Neuronal stem cell (in vitro differentiated cells): ENCODE measurements at places on chromosomes 1 and 21.

GRCh38 chr1:63199706-63200335 is 122.5 kb upstream of the FOXD3 start:
- peak; percentile 61 for DNase-seq

DNA sequence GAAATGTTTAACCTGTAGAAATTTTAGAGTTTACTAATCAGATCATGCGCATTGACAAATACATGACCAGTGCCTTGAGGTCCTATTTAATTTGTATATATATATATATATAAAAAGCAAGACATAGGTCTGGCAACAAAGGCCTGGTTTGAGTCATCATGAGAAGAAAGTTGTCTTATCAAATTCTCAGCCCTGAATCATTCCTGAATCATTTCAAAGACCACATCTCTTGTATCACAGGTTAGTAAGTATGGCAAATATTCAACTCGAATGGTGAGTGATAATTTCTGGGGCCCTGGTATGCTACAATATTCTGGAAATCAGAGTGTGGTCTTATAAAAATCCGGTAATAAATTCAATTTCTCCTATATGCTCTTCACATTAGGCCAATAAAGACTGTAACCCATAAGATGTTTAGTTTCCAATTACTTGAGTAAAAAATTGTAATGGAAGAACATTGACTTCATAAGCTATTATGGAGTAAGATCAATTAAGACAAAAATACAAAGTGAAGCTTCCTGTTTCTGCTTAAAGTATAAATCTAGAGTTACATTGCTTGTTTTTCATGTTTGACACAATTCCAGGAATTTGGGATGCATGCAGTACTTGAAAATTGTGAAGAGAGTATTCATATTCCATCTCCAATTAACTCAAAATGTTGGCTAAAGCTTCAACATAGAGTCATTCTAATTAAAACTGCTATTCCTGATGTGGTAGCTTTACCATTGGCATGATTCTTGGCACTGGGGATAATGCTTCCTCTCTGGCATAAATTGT is 309.4 kb downstream of the BRINP3 start:
- no peak for DNase-seq

GRCh38 chr1:51986718-51987117 is 3.8 kb downstream of the RAB3B start:
- no peak for DNase-seq

GRCh38 chr1:178451529-178451928 is 45.2 kb downstream of the CLEC20A start:
- DNase-seq = no peak

GRCh38 chr1:78918157-78918556 is 88.4 kb downstream of the ADGRL4 start:
- DNase-seq = no peak

GRCh38 chr1:36846357-36846756 is 188.0 kb downstream of the GRIK3 start:
- peak; percentile 43 for DNase-seq

- DNase-seq = no peak
Observed at GRCh38 chr1:163147019-163147418, 55.7 kb downstream of the RGS5 start.

- no peak for DNase-seq
Observed at GRCh38 chr1:2508180-2508579, 18.2 kb downstream of the PANK4 start.

DNA sequence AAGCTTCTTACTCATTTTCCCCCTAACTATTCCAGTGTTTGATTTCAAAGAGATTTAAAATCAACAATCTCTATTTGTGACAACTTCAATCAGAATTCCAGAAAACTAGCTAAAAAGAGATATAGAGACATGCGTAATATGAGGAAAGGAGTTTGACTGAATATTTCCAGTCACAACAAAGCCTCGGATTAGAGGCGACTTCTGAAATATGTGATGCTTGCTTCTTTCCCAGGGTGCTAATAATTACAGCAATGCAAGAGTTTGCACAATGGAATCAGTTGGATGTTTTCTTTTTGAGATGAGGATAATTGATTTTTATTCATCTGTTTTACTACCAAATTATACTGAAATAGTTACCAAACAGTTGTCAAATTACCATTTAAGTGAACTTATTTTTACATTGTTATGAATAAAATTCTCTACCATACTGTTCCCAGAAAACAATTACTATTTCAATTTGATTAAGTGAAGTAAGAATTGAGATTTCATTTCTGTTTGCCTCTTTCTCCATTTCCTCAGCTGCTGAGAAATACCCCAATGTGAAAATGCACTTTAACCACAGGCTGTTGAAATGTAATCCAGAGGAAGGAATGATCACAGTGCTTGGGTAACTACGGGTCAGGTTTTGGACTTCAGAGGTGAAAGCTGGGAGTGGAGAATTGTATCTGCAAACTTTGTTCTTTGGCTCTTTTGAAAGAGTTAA is 28.1 kb downstream of the KMO start:
- no peak for DNase-seq

DNA sequence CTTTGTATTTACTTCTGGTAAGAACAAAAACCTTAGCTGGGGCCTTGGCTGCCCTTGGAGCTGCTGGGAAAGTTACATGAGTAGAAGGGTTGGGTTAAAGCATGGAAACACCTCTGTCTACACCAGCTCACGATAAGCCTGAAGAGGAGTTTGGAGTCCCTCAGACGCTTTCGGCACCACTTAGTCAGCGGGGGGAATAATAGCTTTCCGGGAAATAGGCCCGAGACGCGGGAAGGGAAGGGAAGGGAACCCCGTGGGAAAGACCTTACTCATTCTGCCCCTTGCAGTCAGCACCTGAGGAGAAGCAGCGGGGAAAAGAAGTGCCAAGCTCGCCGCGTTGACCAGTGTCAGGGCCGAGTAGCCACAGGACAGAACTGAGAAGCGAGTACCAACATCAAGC is 66.4 kb upstream of the PDE9A start:
- DNase-seq = no peak

DNA sequence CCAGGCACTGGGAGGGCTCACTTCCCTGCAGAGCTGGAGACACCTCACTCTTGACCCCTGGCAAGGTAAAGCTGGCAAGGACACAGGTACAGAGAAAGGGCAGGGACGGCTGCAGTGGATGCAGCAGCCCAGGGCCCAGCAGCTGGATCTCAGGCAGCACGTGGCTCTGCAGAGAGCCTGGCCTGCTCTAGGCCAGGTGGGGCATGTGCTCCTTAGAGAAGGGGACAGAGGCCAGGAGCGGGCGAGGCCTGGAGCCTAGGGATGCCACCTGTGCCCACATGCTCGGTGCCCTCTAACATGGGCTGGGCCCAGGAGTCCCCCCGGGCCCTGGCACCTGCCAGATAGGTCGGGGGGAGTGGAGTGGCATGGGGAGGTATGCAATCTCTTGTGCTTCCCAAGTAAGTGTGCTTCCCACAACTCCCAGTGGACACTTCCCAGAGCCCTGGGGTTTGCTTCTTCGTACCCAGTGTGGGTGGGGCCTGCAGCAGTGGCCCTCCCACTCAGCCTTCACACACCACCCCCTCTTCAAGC is 30.0 kb downstream of the WNT3A start:
- no peak for DNase-seq

DNA sequence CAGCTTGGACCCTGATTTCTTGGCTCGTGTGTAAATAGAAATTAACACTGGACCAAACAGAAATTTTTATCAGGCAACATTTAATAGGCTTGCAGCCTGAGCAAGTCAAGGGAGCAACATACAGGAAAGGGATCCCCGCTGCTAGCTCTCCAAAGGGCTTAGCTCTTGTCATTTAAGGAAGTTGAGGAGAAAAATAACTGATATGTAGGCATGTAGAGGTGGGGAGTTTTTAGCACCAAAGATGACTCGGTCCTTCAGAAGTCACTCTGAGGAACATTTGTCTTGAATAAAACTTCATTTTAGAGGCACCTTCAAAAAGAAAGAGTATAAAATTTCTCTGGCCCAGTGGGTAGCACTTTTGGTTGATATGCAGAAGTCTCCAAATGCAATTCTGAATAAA is 27.1 kb downstream of the GBP2 start:
- DNase-seq = no peak

DNA sequence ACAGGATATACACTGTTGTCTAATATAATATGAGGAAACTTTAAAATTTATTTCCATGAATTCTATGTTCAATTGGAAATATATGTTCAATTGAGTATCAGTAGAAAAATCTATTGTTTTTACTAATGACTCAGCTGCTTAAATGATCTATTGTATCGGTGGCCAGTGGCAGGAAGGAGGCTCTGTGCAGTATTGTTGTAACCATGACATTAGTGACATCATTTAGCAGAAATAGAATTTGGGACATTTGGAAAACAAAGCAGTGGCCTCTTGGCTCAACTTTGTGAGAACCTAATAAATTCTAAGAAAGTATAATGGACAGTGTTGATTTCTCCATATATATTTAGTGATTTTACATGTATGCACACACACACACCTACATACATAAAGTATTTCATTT is 257.4 kb downstream of the PDE4B start:
- no peak for DNase-seq

DNA sequence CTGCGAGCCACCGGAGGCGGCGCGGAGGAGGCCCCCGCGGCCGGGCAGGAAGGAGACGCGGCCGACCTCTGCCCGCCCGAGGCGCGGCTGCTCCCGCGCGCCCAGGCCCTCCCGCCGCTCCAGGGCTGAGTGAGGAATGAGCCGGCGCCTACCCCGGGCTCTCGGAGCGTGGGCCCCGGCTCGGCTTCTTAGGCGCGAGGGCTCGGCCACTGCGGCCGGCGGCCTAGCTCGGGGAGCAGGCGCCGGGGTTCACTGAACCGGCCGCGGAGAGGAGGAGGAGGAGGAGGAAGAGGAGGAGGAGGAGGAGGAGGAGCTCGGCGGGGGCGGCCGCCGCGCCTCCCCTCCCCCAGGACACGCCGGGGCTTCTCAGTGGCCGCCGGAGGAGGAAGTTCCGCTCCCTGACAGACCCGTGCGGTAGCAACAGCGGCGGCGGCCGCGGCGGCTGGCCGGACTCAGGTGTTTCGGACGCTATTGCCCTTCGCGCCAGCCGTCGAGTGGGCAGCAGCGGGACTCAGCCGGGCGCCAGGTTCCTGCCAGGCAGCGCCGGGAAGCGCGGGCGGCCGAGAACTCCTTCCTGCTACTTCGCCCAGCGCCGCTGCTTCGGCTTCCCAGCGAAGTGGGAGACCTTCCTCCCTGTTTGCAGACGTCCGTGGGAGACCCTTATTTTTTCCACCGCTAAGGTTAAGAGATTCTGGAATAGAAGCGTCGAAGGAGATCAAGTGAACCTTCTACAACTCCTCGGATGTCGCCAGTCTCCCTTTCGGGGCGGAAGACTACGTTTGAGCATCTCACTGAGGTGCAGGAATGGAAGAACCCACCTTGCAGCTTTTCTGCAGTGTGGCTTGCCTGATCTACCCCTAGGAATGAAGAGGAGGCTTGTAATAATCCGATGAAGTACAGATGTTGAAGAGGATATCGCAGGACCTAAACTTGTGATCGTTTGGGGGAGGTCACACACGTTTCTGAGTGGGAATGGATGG is at the start of gene MAN1A2:
Gene MAN1A2 (plus strand): TSS at position 404 of the 980 bp plus-strand sequence. CDS start 735 bp downstream, outside the sequence.
- DNase-seq = peak; percentile 81

GRCh38 chr1:37446874-37447273 is 27.5 kb upstream of the ZC3H12A start:
- no peak for DNase-seq

- no peak for DNase-seq
Observed at GRCh38 chr21:45829668-45830067, 151.9 kb upstream of the COL6A1 start.

DNA sequence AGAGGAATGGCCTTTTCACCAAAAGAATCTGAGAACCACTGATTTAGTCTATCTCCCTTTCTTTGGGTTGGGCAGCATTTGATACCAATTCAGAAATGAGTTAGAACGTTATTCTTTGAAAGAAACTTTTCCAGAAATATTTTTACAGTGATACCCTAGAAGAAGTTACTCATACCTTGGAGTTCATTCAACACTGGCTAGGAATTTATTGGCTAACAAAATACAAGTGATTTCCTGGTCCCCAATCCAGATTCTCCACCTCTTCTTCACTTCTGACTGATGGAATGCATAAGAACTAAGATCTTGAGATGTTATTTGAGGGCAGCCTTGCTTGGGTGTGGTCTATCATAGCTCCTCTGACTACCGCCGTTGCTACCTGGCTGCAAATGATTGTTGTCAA is 9.4 kb downstream of the C1orf162 start:
- DNase-seq = no peak

- DNase-seq = no peak
Observed at GRCh38 chr1:67855961-67856360, 22.7 kb upstream of the GNG12 start.

DNA sequence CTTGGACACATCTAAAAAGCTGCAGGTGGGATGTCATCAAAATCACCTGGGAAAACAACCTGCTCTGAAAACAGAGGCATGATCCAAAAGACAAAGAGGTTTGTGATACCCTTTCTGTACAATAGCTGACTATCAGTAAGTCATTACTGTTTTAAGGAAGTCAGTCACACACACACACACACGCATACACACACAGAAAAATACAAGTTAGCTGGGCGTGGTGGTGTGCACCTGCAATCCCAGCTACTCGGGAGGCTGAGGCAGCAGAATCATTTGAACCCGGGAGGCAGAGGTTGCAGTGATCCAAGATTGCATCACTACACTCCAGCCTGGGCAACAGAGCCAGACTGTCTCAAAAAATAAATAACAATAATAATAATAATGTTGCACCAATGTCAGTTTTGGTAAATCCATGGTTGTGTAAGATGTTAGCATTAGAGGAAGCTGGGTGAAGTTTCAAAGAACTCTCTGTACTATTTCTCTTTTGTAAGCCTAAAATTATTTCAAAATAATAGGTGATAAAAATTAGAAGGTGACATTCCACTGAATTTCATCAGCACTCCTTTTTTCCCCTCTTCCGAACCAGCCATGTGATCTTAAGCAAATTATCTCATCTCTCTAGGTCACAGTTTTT is 9.9 kb upstream of the HLCS start:
- DNase-seq = no peak

DNA sequence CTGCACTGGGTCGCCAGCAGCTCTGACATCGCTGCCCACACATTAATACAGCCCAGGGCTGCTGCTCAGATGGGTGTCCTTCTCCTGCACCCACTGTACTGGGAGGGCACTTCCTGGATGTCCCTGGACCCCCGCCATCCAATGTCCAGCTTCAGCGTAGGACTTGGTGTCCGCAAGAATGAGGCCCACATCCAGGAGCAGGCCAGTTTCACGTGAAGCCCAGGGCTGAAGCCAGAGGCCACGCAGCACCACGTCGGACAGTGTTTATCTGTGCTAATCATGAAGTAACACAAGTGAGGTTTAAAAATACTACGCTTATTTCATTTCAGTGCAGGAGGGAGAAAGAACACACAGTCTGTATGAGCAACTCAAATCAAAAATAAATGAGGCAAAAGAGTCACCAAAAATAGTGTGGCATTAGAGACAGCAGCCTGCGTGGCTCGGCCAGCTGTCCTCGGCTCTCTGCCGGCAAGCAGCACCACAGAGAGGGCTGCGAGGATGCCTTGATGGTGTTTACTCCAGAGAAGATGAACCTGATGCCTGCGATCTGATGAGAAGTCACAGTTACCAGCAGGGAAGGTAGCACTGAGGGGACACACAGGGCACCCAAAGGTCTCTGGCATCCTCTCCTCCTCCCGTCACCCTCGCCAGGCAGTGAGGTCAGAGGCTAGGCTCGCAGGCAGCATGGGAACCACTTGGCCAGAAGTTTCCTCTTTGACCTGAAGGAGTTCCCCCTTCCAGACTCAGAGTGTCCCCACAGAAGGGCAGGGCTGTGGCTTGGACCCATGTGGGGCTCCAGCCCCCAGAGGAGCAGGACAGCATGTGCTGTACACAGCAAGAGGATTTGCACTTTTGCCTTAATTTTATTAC is 22.1 kb upstream of the NPHP4 start:
- DNase-seq = no peak
